ENCODE measurements at places on chromosomes 7 and 10. TPM values are rescaled to one million over a fixed set of nuclear protein-coding genes. Genes with fewer than 3 reads are reported as not detected.
A peak's percentile ranks its signal among the peaks of the same experiment; 100 is the strongest.

- DNase-seq: no peak
- no peaks in the 10 kb centered on the region for H3K36me3 ChIP-seq
- no peak overlapping the region for H3K27ac ChIP-seq
- no peak overlapping the region for H3K4me3 ChIP-seq
Measured at GRCh38 chr7:38554586-38554985, 76.6 kb downstream of the AMPH start.

DNA sequence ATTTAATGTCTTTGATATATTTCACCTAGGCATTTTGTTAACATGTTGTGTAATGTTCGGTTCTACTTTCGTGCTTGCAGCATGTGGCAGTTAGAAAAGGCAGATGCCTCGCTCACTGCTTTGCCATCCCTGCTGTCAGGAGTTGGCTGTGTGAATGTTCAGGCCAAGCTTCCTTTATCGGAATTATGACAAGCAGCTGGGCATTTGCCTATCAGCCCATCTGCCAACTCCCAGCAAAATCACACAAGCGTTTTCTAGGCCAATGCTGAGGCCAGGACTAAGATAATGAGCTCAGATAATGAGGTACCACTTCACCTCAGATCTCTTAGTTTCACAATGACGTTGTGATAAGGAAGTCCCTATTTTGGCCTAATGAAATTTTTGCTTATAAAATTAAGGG, 212.7 kb upstream of the FAM3C start:
- no peak for DNase-seq
- H3K4me3 ChIP-seq: no peak overlapping the region
- no peak overlapping the region for H3K27ac ChIP-seq
- no peaks in the 10 kb centered on the region for H3K36me3 ChIP-seq

- no peak overlapping the region for H3K27ac ChIP-seq
- DNase-seq: no peak
- H3K27me3 ChIP-seq: no peaks in the 10 kb centered on the region
- H3K4me1 ChIP-seq: no peaks in the 10 kb centered on the region
Measured at GRCh38 chr7:33774762-33775523, 130.4 kb upstream of the BMPER start.

DNA sequence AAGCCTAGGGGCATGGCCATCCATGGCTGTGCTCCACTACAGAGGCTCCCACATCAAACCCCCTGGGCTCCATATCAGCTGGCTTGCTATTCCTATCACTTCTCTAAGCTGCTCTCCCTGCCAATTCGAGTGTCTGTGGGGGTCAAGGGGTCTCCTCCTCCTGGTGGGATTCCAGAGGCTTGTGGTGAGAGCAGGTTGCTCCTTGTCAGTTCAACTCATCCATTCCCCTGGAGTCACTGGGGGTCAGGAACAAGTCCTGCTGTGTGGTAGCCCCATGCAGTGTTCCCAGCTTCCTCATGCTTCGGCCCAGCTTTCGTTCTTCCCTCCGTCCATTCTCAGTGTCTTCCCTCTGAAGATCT, 86.6 kb upstream of the UNC5B start:
- peaks cover 6% of the 10 kb centered on the region for H3K4me1 ChIP-seq
- H3K27ac ChIP-seq: no peak overlapping the region
- DNase-seq: peak; percentile 30
- H3K36me3 ChIP-seq: no peaks in the 10 kb centered on the region

- DNase-seq: no peak
- no peak overlapping the region for H3K27ac ChIP-seq
- no peak overlapping the region for H3K4me3 ChIP-seq
- H3K27me3 ChIP-seq: no peaks in the 10 kb centered on the region
- no peaks in the 10 kb centered on the region for H3K4me1 ChIP-seq
Measured at GRCh38 chr10:59064080-59064692, 112.3 kb upstream of the PHYHIPL start.

MAT1A gene
- total RNA-seq: not detected

DNA sequence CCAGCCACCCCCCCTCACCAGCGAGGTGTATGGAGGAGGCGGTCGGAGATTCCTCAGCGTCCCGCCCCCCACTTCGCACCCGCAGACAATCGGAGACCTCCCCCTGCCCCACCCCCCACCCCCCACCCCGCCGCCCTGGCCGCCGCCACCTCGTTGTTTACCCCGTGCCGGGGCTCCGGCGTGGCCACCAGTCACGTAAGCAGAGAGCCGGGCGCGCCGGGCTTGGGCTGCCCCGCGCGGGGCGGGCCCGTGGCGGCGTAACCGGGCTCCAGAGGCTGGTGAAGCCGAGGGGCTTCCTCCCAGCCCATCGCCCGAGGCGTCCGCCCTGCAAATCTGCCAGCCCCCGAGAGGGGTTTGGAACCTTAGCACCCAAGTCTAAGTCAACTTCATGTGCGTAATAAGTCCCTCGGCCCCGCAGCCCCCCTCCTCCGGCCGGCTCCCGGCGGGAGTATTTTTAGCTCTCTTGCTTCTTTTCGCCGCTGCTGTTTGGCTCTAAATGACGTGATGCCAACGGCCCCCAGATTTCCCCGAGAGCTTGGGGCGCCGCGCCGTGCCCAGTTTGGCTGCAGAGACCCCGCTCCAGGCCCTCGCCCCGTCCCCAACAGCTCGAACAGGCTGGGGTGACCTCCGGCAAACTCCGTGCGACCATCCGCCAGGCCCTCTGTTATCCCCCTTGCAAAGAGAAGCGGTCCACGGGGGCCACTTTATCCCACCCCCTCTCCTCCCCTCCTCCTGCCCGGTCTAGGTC, 2.7 kb downstream of the MXI1 start:
- peaks cover 19% of the 10 kb centered on the region for H3K27me3 ChIP-seq
- peak overlapping the region; percentile 93 for H3K27ac ChIP-seq
- peaks cover 6% of the 10 kb centered on the region for H3K36me3 ChIP-seq
- H3K4me3 ChIP-seq: peak overlapping the region; percentile 89
- no peak for DNase-seq
- peaks cover 57% of the 10 kb centered on the region for H3K4me1 ChIP-seq

GRCh38 chr7:132076301-132077035, 499.8 kb downstream of the PLXNA4 start:
- no peak overlapping the region for H3K4me3 ChIP-seq
- H3K27ac ChIP-seq: no peak overlapping the region
- peaks cover 17% of the 10 kb centered on the region for H3K27me3 ChIP-seq

- H3K36me3 ChIP-seq: peaks cover 4% of the 10 kb centered on the region
- no peak overlapping the region for H3K4me3 ChIP-seq
Measured at GRCh38 chr10:88964869-88965415, 12.4 kb upstream of the ACTA2 start.

INMT gene
- not detected for total RNA-seq

DNA sequence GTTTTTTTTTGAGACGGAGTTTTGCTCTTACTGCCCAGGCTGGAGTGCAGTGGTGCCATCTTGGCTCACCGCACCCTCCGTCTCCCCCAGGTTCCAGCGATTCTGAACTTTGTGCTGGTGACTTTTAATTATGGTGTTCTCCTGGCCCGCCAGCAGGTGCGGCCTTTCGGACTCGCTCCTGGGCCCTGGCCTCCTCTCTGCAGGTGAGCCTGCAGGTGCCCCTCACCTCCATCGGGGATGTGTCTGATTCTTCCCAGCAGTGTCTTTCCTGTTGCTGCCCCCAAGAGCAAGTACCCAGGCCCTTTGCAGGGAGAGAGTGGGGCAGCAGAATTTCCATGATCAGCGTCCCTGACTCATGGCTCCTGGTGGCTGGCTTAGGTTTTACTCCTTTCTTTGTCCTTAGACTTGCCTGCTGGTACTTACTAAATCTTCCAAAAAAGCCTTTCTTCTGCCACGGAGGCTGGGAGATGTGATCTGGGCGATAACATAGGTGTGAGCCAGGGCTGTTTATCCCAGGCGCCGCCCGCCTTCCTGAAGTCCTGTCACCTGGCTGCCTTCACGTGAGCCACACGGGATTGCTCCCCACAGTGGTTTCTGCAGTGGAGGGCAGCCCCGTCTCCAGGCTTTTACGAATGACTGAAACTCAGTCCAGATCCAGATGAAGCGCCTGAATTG, 10.7 kb downstream of the WIPI2 start:
- H3K4me3 ChIP-seq: no peak overlapping the region
- DNase-seq: no peak
- H3K4me1 ChIP-seq: no peaks in the 10 kb centered on the region
- H3K36me3 ChIP-seq: peaks cover 10% of the 10 kb centered on the region
- no peak overlapping the region for H3K27ac ChIP-seq

TMEM273 gene
- 44.9 TPM for total RNA-seq

DNA sequence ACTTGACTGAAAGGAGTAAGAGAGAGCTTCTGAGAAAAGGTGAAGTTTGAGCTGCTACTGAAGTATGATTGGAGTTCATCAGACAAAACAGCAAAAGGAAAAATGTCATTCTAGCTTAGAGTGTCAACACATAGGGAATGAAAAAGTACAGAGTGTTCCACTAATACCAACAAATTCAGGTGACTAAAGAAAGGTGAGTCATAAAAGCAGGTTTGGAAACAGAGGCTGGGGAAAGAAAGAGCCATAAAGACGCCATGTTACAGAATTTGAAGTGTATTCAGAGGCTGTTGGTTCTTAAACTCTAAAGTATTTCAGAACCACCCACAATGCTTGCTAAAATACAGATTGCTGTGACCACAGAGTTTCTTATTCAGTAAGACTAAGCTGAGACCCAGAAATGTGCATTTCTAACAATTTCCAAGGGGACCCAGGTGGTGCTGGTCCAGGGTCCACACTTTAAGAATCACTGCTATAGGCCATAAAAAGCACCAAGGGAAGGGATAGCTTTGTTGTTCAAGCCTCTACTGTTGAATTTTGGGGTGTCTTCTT, 143.1 kb downstream of the ELAPOR2 start:
- no peaks in the 10 kb centered on the region for H3K36me3 ChIP-seq
- H3K27ac ChIP-seq: no peak overlapping the region
- no peak for DNase-seq
- H3K4me1 ChIP-seq: peaks cover 8% of the 10 kb centered on the region

KCNIP2 gene
- total RNA-seq: 2.3 TPM

- H3K36me3 ChIP-seq: peaks cover 17% of the 10 kb centered on the region
- peak; percentile 56 for DNase-seq
- H3K4me1 ChIP-seq: peaks cover 33% of the 10 kb centered on the region
- H3K27me3 ChIP-seq: no peaks in the 10 kb centered on the region
- peak overlapping the region; percentile 91 for H3K4me3 ChIP-seq
Measured at GRCh38 chr7:127588697-127589482, 679 bp downstream of the ARF5 start.

DNA sequence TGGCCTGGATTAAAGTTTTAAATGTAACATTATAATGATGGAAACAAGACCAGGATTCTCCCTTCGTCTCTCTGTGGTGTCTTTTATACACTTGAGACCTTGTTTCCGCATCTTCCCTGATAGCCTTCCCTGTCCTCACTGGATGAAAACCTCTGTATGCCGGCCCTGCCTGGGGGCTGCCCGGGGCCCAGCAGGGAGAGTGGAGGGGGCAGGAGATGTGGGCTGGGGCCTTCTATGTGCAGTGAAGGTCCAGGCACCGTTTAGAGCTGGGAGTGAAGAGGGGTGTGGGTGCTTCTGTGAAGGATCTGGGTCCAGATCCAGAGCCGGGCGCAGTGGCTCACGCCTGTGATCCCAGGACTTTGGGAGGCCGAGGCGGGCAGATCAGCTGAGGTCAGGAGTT, 50.7 kb downstream of the UNCX start:
- H3K4me1 ChIP-seq: no peaks in the 10 kb centered on the region
- H3K4me3 ChIP-seq: no peak overlapping the region
- no peaks in the 10 kb centered on the region for H3K36me3 ChIP-seq
- DNase-seq: no peak
- H3K27me3 ChIP-seq: no peaks in the 10 kb centered on the region

DNA sequence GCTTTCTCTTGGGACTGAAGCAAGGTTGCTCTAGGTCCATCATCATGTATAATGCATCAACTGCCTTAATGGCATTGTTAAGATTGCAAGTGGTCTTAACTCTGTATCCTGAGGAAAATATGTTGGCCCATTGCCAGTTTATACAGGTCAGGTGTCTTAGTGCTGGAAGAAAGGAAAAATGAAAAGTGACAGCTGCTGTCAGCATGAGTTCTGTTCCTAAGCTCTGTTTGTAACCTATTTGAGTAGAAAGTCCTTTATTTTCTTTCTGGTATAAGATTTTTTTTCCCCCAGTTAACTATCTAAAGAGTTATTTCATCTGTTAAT, 127.2 kb downstream of the SRI start:
- H3K27me3 ChIP-seq: no peaks in the 10 kb centered on the region
- H3K27ac ChIP-seq: no peak overlapping the region
- H3K4me1 ChIP-seq: peaks cover 14% of the 10 kb centered on the region
- DNase-seq: no peak

IMPDH1 gene
- total RNA-seq: 62.8 TPM

- DNase-seq: no peak
- H3K27me3 ChIP-seq: no peaks in the 10 kb centered on the region
- no peaks in the 10 kb centered on the region for H3K36me3 ChIP-seq
- H3K4me3 ChIP-seq: no peak overlapping the region
Measured at GRCh38 chr7:90841759-90842429, 245.8 kb downstream of the CDK14 start.

DNA sequence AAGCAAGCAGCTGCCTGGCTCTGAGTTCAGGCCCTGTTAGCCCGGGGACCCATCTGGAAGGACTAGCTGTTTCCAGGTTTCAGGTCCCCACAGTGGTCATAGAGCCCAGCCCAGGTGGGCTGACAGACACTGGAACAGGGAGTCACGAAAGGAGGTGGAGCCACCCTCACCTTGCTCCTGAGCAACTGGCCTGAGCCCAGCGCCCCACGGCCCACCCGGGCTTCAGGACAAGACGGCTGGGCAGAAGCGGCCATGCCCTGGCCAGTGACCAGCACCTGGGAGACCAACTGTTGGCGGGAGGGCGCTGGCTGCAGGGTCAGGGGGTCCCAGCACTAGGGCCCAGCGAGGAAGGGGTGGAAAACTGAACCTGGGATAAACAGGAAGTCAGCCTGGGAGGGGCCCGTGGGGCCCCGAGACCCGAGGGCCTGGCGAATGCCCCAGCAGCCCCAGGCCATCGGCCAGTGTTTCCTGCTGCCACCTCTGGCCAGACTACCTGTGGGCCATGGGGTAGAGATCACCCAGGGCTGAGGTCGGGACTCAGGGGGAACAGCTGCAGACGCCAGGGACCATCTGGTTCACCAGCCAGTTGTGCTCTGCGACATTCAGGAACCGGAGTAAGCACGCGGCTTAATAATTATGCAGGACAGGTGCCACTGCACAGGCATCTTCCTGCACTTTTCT, 282.1 kb upstream of the PPP2R2D start:
- H3K27me3 ChIP-seq: no peaks in the 10 kb centered on the region
- H3K4me3 ChIP-seq: no peak overlapping the region
- DNase-seq: no peak
- H3K36me3 ChIP-seq: no peaks in the 10 kb centered on the region
- H3K27ac ChIP-seq: no peak overlapping the region

- H3K36me3 ChIP-seq: no peaks in the 10 kb centered on the region
- no peaks in the 10 kb centered on the region for H3K4me1 ChIP-seq
- H3K27ac ChIP-seq: no peak overlapping the region
- no peak overlapping the region for H3K4me3 ChIP-seq
Measured at GRCh38 chr10:129866894-129867293, 97.2 kb downstream of the EBF3 start.

GRCh38 chr7:68147614-68148238, 1151.1 kb downstream of the TYW1 start:
- no peaks in the 10 kb centered on the region for H3K4me1 ChIP-seq
- H3K27ac ChIP-seq: no peak overlapping the region
- H3K4me3 ChIP-seq: no peak overlapping the region
- no peak for DNase-seq
- no peaks in the 10 kb centered on the region for H3K36me3 ChIP-seq

PIK3AP1 gene
- 11.5 TPM for total RNA-seq

FAM13C gene
- total RNA-seq: not detected

- DNase-seq: no peak
- H3K4me1 ChIP-seq: peaks cover 43% of the 10 kb centered on the region
- no peak overlapping the region for H3K4me3 ChIP-seq
- H3K27me3 ChIP-seq: no peaks in the 10 kb centered on the region
- H3K36me3 ChIP-seq: peaks cover 3% of the 10 kb centered on the region
Measured at GRCh38 chr10:35372329-35372728, 36.0 kb downstream of the CCNY start.

FAM237B gene
- total RNA-seq: not detected

Data from activated CD8-positive, alpha-beta memory T cell treated with anti-CD3 and anti-CD28 coated beads, Interleukin-2, amount 10 ng/mL, durations not matched to agents 7 days and 5 days (primary cell).